Cardiac muscle cell (in vitro differentiated cells and primary cell): ENCODE measurements at places on chromosomes 5 and 9. TPM values are rescaled to one million over a fixed set of nuclear protein-coding genes. Genes with fewer than 3 reads are reported as not detected.

GRCh38 chr9:1929722-1930244 lies 85.4 kb upstream of the SMARCA2 start:
- no peak for DNase-seq

Gene GRIN3A
- not detected in 2 replicates for total RNA-seq

Gene MEIKIN
- not detected in 2 replicates for total RNA-seq

Gene EPB41L4A
- 8.2 and 10.5 TPM in 2 replicates for total RNA-seq

Gene HRH2
- 15.6 and 23.3 TPM in 2 replicates for total RNA-seq

GRCh38 chr5:139660105-139660922 lies 12.2 kb downstream of the CXXC5 start:
- no peak for DNase-seq

DNA sequence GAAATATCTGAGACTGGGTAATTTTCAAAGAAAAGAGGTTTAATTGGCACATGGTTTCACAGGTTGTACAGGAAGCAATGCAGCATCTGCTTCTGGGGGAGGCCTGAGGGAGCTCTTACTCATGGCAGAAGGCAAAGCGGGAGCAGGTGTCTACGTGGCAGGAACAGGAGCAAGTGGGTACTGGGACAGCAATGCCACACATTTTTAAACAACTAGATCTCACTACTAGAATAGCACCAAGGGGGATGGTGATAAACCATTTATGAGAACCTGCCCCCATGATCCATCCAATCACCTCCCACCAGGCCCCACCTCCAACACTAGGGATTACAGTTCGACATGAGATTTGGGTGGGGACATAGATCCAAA lies 47.6 kb upstream of the HOMER1 start:
- DNase-seq: no peak

- no peak for DNase-seq
These were observed 167.8 kb downstream of the CRB2 start for GRCh38 chr9:123523845-123524244.
